DMS153 (cell line): ENCODE measurements at places on chromosomes 4 and X.

DNA sequence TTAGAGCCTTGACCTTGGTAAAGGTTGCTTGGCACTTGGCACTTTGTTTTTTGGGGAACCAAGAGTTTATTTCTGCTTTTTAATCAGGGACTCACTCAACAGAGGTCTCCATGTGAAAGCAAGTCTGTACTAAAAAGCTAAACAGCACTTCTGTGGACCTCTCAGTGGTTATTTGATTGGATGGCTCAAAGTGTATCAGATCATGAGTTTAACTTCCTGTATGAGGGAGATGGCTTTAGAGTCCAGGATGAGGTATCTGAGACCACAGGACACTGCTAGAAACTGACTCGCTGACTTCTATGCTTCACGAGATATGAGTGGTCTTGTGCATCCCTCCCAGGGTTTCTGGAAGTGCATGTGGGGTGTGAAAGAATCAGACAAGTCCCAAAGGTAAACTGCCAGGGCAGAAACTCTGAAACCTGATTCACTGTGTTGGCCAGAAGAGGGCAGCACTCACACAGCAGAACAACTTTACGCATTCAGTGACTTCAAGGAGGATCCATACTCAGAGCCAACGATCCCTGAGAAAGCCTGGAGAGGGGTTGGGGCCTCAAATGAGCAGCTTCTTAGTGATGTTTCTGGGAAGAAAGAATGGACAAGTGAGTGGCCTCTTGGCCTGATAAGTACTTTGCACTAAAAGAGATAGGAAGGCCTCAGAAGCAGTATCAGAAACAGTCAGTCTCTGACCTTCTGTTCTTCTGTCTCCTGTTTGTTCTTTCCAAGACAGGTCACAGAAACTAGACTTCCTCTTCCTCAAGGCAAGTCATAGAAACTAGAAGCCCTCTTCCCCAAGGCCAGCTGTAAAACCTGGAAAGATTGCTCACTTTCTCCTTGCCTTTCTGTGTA is 220.3 kb upstream of the CXCL13 start:
- DNase-seq: peak; percentile 57

DNA sequence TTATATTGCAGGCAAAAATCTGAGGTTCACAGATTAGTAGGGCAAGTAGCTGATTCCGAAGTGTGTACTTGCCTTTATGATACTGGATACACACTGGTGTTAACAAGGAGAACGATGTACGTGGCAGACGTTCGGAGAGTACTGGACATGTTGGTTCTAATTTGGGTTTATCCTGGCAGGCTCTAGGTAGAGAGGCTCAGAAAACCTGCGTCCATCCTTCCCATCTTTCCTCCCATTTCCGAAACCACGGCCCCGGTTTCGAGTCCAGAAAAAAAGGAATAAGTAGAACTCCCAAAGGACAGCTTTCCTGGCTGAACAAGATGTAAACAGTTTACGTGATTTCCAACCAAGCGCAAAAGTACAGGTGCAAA is 351 bp upstream of the SLC30A9 start:
- no peak for DNase-seq

DNA sequence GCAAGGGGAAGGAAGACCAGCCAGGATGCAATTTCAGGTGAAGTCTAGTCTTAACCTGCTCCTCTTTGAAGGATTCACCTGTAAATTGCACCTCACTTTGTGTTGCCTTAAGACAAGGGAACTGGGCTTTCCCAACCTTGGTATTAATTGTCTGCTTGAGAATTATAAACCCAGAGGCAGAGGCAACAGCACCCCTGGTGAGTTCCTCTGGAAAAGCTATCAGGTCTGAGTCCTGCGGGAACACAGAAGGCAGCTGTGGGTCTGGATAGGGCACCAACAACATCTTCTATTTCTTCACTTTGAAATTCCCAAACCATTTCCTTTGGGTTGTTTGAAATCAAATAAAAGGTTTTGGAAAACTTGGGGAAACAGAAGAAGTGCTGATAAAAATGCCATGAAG is 109.2 kb upstream of the NPY2R start:
- DNase-seq: no peak

GRCh38 chrX:13152518-13153185 is 108.2 kb upstream of the FAM9C start:
- DNase-seq: no peak

GRCh38 chr4:96149894-96150293 is 310.0 kb downstream of the PDHA2 start:
- DNase-seq: no peak

- no peak for DNase-seq
Observed at GRCh38 chr4:89114100-89114499, 2.8 kb downstream of the TIGD2 start.

GRCh38 chr4:188778905-188779304 is 639.7 kb downstream of the TRIML1 start:
- DNase-seq: no peak

DNA sequence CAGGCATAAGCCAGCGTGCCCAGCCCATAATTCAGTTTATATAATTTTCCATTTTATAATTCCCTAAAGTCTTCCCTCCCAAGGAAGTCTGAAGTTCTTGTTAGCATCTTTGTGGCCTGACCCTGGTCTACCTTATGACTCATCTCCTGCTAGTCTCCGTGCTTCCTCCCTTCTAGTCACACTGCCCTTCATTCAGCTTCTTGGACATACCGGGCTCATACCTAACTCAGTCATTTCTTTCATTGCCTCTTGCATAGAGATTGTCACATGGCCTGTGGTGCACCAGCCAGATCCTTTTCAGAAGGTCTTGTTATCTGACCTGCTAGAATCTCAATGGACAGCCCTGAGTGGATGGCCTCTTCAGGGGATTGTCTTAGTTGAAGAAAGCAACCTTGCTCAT is 22.8 kb upstream of the MAML3 start:
- no peak for DNase-seq

GRCh38 chrX:154457491-154458115 is 478 bp upstream of the PLXNA3 start:
- peak; percentile 43 for DNase-seq

GRCh38 chr4:6426571-6427438 is 45.6 kb downstream of the PPP2R2C start:
- no peak for DNase-seq

DNA sequence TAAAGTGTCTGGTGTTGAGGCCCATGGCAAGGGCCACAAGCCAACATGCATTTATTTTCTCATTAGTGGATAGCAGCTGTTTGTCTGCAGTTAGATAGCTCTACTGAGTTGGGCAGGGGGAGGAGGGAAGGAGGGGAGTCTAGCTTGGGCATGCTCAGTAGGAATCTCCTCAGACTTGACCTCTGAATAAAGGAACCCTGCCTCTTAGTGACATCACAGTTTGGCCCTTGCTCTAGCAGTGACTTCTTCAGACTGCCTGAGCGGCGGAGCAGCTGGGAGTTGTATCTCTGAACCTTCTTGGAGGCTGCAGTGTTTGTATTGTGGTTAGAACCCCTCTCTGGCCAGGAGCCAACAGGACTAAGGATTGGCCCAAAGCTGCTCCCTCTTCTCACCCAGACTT is 57.4 kb downstream of the BCORL1 start:
- DNase-seq: no peak

GRCh38 chr4:6263526-6264224 is 6.0 kb upstream of the WFS1 start:
- no peak for DNase-seq

DNA sequence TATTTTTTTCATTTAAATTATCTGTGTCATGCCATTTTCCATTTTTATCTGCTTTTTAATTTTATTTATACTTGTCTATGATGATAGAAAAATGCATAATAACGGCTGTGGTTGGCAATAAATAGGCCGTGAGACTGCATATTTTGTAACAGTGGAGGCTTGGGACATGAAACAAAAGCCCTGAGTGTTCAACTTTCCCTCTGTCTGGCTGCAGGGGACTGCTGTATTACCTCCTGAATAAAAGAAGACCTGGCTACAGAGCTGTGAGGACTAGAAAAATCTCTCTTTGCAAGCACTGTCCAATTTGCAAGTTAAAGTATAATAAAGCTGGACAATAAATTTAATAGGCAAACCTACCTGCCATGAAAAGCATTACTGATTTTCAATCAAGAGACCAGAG is 82.1 kb downstream of the MAGEB10 start:
- no peak for DNase-seq

DNA sequence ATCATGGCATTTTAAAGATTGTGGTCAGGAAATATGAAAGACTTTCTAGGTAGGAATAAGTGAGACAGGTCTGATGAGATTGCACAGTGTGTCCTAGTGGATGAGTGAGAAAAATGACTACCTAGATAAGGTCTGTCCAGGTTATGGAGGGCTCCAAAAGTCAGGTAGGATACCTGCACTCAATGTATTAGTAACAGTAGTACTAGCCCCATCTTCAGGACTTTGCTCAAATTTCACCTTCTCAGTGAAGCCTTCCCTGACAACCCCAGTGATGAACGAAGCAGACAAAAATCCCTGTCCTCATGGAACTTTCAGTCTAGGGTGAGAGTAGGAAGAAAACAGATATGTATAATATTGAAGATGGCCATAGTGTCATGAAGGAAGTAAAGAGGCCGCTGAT is 85.7 kb downstream of the ZIC3 start:
- DNase-seq: no peak

DNA sequence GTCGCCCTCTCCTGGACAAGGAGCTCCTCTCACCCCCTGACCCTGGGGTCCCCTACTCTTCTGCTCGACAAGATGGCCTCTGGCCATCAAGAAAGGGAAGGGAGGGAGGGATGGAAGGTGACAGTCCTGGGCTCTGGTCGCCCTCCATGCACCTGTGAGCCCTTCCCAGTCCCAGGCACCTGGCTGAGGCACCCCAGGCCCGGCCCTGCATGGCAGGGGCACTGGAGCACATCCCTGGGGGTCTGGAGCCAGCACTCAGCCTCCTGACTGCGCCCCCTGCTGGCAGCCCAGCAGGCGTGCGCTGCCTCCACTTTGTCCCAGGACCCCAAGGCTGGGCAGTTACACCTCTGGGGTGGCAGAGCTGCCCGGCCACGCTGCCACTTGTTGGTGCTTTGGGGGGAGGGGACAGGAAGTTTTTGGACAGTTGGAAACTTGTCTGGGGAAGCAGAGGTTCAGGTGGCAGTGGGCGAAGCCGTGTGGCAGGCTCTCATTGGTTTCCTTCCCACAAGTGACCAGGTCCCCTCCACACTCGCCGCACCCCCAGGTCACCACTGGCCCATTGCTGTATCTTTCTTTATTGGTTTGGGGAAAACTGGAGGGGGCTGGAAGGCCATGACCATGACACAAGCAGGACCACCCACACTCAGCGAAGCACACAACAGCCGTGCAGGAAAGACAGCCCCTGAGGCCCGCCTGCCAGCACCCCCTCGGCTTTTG is 4.3 kb downstream of the PNCK start:
- no peak for DNase-seq

DNA sequence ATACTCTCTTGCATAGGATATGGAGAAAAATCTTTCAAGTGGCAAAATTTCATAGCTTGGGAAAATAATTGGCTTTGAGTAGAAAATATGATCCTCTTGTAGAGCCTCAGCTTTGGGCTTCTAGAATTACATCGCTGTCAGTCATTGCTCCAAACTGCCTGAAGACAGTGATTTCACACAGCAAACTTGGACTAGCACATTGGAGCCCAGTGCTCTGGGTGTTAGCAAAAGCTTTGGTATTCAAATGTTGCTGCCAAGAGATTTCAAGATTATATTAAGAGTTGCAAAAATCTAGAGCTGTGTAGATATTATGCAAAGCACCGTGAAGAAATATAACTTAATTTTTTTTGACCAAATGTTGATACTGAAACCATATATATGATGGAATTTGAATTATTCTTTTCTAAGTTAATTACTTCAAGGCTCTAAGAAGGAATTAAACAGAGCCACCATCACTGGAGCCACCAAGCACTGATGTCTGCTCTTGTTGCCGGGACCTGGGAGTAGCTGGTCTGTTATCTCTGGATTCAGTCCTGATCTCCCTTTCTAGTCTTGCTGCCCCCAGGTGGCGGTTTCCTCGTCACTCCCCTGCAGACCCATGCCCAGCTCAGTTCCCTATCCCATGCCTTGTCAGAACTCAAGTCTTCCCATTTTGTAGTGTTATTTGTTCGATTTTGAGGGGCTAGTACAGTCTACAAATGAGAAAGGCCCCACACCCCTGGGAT is 260.7 kb upstream of the SFRP2 start:
- DNase-seq: no peak

DNA sequence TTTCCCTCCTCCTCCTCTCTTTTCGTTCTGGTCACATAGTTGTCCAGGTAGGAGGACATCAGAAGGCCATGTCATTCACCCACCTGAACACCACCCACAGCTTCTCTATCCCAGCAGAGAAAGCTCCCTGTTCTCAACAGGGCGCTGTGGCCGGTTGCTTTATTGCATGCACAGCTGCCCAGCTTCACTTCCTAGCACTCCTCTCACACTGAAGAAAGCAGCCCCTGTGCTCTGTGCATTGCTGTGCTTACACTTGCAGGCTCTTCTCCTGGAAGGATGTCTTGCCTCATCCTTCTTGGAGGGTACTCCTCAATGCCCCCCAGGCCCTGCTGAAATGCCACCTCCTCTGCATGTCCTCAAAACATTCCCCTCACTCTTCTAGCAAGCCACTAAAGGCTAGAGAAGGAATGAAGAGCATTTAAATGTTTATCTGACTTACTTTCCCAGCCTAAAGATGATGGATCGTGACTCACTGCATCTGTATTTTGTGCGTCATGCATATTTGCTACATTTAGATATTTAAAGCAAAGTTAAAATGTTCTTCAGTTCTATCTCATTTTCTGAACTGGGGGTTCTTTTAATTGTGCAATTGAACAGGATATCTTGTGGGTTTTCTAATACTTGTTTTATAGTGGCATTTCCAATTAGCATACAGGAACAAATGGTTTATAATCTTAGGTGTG is 186.4 kb upstream of the PUDP start:
- DNase-seq: no peak

DNA sequence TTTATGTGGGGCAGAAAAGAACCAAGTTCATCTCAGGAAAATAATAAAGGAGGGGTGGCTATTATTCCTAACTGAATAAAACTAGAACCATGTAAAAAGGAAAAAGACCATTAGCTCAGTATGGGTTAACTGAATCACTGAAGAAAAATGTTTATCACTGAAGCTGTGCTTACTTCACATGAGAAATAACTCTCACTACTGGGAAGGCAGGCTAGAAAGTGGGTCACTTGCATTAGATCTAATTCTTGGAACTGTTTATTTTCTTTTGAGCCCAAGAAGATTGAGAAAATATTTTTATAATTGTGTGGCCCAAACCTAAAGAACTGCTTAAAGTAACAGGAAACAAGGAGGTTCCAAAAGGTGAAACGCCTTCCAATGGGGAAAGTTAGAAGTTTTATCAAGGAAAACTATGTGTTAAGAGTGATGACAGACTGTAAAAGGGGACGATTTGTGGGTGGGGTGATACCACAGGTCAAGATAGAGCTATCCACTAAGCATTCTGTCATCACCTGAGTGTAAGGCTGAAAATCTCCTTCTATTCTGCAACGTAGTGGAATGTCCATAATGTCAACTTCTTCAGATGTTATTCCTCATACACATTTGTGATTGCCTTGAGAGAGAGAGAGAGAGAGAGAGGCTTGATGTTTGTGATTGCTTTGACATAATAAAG is 1083.5 kb downstream of the PCDH7 start:
- no peak for DNase-seq

DNA sequence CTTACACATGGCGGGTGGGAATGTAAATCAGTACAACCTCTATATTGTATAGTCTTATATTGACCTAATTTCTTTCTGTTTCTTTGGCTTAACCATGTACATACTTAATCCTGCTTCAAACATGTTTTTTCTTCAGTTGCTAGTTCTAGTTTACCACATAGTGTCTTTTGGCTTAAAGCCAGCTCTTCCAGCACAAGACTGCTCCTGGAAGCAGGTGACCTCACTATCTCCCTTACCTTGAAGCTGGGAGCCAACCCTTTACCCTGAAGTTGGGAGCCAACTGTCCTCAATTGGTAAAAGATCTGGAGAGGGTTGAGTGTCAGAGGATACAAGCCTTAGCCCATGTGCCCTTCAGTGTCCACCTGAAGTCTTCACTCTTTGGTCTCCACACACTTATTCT is 162.7 kb downstream of the AASDH start:
- DNase-seq: no peak
